ENCODE measurements at places on chromosomes 13 and 19. TPM values are rescaled to one million over a fixed set of nuclear protein-coding genes. Genes with fewer than 3 reads are reported as not detected.

DNA sequence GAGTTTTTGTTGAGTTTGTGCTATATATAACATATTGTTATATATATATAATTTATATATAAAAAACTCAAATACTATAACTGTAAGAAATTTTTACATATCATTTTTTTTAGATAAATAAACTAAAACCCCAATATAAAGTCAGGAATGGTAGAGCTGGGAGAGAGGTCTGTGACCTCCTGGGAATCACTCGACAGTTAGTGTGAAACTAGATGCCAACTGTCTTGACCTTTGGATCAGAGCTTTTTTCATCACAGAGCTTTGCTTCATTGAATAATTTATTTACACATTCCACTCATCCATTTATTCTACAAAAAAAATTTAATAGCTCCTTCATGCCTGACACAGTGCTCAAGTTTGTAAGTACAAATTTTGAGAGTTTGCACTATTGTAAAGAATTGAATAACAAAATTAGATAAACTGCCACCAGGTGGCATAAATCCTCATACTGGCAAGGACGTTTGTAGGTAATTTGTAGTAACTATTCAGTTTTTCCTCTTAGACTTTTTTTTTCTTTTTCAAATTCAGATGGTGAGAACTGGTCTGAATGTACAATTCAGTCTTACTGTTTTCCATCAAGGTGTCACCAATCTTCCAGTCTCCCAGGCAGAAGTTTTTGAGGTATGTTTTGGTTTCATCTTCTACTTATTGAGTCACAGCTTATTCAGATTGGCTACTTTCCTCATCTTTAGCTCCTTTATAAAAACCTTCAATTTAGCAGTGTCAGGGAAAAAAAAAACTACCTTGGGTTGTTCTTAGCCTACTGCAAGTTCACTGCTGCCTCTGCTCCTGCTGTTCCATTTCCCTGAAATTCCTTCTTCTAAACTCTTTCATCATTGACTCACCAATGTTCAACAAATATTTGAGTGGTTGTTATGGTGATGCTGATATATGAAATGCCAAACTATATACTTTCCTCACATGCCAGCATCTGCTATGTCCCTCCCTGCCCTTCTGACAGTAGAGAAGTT, 28.7 kb downstream of the LACC1 start:
- H3K4me1 ChIP-seq = no peaks in the 10 kb centered on the region
- no peak for DNase-seq
- no peaks in the 10 kb centered on the region for H3K27me3 ChIP-seq
- no peak overlapping the region for H3K27ac ChIP-seq
- no peaks in the 10 kb centered on the region for H3K36me3 ChIP-seq

DNA sequence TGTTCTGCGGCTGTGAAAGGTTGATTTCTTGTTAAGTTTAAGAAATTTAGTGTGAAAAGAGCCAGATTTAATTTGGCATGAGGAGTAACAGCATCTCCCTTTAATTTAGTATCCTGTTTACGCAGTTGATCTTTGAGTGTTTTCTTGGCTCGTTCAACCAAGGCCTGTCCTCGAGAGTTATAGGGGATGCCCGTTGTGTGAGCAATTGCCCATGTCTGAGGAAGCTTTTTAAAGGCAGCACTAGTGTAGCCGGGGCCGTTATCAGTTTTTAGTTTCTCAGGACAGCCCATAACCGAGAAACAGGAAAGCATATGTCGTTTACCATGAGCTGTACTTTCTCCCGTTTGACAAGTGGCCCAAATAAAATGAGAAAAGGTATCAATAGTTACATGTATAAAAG, 47.5 kb upstream of the ZNF43 start:
- H3K27ac ChIP-seq = no peak overlapping the region
- H3K4me1 ChIP-seq = no peaks in the 10 kb centered on the region
- no peaks in the 10 kb centered on the region for H3K27me3 ChIP-seq

DNA sequence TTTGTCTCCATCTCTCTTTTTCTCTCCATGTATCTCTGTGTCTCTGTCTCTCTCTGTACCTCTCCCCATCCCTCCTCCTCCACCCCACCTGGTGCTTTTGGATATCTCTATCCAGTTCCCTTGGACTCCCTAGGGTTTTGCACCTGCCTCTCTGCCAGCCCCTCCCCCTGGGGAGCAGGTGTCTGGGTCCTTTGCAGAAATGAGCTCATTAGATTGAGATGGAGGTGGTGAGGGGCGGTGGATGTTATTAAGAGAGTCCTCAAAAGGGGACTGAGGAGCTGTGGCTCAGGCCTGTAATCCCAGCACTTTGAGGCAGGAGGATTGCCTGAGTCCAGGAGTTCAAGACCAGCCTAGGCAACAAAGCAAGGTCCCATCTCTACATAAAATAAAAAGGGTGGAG, 2.1 kb downstream of the KCNN4 start:
- H3K4me3 ChIP-seq = no peak overlapping the region
- DNase-seq = no peak
- H3K36me3 ChIP-seq = no peaks in the 10 kb centered on the region

CCL25 gene
- total RNA-seq = not detected

TUBA3C gene
- total RNA-seq = not detected

FCAR gene
- not detected for total RNA-seq
